ENCODE measurements at places on chromosomes 2 and 18.

DNA sequence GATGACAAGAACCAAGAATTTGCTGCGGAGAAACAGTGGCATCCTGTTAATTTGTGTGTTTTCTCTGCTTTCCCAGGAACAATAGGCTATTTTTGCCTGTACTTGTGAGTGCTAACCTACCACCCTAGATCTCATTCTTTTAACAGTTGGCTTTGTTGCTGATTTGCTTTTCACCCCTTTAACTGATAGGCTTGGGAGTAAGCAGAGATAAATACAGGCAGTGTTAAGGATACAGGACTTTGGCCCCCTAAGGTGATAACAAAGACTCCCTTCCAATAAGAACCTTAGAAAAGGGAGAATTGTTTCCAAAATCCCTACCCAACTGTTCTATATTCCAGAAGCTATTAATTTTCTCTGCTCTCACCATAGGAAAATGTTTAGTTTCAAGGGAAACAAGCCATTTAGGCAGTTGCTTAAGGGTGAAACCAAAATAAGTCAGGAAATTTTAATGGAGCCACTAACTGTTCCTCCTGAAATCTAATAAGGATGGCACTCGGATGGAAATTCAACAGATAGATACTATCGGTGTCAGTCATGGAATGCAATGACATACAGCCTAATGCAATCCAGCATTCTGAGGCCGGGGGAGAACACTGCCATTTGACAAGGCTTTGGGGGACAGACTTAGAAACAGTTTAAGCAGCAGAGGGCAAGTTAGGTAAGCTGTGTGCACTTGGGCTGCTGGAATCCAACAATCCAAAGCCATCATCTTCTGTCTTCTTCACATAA, 238.8 kb downstream of the RNF152 start:
- DNase-seq, result no peak

- no peak for DNase-seq
These were observed 52.1 kb upstream of the XPO1 start for GRCh38 chr2:61590214-61590613.

GRCh38 chr18:62812242-62812641, 96.9 kb downstream of the PHLPP1 start:
- DNase-seq, result no peak

DNA sequence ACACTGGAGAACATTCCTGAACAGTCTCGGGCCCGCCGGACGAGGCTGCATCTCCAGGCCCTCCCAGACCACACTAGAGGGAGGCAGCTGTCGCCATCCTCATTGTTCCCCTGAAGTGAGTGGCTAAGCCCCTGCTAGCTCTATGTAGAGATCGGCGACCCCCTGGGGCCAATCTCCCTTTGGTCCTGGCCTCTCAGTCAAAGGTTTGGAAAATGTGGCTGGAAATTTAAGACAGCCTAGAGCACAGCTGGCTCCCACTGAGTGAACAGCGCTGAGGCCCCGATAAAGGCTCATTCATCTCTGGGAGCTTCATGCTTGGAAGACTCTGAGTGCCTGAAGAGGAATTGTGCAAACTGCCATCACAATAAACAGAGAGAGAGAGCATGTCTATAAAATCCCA, 360.3 kb downstream of the CLIP4 start:
- no peak for DNase-seq

- no peak for DNase-seq
These were observed 97.7 kb downstream of the INO80D start for GRCh38 chr2:205988274-205988673.

- DNase-seq, result no peak
These were observed 292.6 kb downstream of the SETBP1 start for GRCh38 chr18:44973282-44973681.

- no peak for DNase-seq
These were observed 402.5 kb downstream of the STK39 start for GRCh38 chr2:167844714-167845530.

GRCh38 chr2:104872866-104873688, 19.2 kb downstream of the POU3F3 start:
- DNase-seq, result peak; percentile 27

GRCh38 chr2:170714381-170715061, 616 bp upstream of the SP5 start:
- no peak for DNase-seq

GRCh38 chr2:164913640-164914350, 41.5 kb downstream of the SLC38A11 start:
- DNase-seq, result peak; percentile 23

- DNase-seq, result peak; percentile 52
These were observed 67.4 kb downstream of the STEAP3 start for GRCh38 chr2:119290859-119291587.

DNA sequence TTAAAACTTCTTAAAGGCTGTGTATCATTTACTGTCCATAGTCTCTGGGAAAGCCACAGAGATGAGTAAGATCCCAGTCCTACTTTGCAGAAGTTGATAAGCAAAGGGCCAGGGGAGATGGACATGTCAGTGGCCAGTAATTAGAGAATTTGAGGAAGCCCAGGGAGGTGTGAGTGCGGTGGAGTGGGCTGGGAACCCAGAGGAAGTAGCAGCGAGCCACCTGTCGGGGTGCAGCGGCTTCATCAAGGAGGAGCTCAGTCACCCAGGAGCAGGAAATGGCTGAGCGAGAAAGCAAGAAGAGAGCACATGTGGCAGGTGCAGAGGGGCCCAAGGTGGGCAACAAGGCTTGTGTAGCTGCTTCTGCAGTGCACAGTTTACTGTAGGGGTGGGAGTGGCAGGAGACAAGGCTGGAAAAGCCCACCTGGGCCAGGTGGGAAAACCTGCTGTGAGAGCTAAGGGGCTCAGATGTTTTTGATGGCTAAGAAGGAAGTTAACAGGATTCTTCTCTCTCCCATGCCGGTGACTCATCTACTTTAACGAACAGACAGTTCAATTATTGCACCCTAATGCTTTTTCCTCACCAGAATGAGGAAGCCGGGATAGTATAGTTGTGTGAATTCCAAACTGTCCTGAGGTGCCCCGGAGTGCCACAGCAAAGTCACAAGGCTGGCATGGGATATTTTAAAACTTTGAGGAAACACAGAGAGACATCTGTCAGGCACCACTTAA, 34.8 kb upstream of the MGAT5 start:
- peak; percentile 51 for DNase-seq

- DNase-seq, result peak; percentile 54
These were observed 189.5 kb downstream of the TFCP2L1 start for GRCh38 chr2:121095257-121096080.

DNA sequence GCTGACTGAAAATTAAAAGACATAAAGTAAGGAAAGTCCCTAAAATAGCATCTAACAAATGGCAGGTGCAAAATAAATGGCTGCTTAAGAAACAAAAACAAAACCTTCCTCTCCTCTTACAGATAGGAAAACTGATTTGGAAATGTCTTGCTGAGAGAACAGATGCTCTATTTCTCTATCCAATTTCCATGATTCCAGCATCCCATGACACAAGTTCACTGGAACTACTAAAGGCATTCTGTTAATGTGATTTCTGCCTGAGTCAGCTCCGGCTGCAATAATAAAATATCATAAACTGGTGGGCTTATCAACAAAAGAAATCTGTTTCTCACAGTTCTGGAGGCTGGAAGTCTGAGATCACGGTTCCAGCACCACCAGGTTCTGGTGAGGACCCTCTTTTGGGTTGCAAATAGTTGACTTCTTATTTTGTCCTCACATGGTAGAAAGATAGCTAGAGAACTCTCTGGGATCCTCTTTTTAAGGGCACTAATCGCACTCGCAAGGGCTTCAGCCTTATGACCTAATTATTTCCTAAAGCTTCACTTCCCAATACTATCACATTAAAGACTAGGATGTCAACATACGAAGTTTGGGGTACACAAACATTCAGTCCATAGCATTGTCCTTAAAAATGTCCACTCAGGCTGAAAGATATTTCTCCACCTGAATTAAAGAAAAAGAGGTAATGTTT, 78.2 kb upstream of the GALNT3 start:
- no peak for DNase-seq

DNA sequence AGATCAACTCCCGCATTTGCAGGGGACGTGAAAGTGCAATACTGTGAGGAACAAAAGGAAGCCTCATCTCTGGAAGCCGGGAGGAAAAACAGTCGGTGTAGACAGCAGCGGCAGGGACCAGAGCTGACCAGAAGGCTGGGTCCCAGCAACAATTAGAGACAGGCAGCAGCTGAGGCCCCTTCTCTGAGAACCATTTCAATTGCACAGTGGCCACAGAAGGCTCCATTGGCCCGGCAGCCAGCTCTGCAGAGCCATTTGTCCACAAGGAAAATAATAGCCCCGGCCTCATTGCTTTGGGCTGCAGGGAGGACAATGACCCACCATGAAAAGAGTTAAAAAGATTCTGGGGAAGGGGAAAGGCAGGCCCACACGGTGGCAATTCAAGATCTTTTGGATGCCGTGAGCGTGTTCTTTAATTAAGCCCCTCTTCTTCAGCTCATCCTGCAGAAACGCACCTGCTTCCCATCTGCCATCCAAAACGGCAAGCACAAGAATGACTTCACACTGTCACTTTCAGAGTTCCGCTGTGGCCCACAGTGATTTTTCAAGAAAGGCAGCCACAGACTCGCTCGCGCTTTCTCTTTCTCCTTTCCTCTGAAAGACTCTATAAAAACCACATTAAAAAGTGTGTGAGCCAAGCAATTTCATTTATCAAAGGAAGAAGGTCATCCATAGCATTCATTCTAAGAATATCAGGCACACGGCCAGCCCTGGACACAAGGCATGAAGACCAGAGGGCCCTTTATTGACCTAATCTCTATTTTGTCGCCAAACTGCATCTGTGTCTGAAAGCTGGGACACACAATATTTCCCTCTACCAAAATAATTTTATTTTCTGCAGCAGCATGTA, 293.6 kb downstream of the SOX11 start:
- DNase-seq, result no peak

GRCh38 chr18:55839343-55839742, 251.4 kb upstream of the TCF4 start:
- peak; percentile 65 for DNase-seq

DNA sequence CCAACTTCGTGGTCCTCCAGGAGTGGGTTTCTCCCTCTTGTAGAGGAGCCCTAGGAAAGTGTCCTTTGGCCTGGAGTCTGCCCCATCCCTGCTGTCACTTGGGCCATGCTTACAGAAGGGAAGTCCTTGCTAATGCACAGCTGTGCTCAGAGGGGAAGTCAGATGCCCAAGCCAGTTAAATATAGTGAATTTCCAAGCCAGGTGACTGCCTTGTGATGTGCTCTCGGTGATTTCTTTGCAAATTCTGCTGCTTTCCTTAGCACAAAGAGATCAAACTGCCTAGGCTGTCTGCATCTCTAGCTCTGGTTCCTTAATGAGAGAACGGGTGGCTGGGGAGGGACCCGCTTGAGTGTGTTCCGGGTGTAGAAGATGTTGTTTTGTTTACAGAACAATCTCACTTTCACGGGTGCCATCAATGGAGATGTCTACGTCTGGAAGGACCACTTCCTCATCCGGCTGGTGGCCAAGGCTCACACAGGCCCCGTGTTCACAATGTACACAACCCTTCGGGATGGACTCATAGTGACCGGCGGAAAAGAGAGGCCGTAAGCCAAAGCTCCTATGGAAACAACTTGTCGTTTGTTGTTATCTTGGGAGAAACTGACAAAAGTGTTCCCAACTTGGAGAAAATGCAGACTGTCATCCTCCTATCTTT, 91.4 kb downstream of the RTN4 start:
- DNase-seq, result no peak
